NCI-H1048 (cell line): ENCODE measurements at places on chromosomes 2 and 18.

DNA sequence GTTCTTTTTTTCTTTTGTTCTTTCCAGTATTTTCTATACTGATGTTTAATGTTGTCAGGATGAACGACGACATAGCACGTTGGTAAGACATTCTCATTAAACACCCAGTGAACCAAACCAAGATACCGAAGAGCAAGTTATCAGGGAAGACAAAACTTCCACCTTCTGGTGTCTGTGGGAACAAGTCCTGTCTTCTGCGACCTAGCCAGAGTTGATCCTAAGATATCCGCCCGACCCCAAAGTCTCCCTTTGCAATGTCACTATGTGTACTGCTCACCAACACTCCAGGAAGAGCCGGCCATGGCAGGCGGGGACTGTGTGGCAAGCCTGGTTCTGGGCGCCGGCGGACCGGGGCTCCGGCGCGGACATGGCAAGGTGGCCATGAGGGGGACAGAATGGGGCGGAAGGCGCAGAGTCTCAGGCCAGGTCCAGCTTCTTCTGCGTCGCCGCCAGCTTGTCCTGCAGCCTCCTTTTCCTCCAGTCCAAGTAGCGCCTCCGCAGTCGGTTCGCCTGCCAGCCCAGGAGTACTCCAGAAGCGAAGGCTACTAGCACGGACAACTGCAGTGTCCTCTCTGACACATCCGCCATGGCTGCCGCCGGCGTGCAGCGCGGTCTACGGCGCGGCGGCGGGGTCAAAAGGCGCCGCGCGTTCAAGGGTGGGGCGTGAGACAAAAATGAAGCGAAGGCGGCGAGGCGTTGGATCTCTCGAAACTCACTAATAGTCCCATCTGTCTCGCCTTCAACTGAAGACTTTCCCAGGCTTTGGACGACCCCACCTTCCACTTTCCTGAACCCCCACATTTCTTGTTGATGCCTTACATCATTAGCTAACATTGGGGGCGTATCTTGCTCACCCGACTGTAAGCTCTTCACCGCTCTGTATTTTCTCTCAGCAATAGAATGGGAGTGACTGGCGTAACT lies at the start of gene MTLN:
Gene MTLN (minus strand): TSS at position 610 of the 921 bp plus-strand sequence. CDS start 22 bp downstream, at position 588.
- peak; percentile 16 for DNase-seq

DNA sequence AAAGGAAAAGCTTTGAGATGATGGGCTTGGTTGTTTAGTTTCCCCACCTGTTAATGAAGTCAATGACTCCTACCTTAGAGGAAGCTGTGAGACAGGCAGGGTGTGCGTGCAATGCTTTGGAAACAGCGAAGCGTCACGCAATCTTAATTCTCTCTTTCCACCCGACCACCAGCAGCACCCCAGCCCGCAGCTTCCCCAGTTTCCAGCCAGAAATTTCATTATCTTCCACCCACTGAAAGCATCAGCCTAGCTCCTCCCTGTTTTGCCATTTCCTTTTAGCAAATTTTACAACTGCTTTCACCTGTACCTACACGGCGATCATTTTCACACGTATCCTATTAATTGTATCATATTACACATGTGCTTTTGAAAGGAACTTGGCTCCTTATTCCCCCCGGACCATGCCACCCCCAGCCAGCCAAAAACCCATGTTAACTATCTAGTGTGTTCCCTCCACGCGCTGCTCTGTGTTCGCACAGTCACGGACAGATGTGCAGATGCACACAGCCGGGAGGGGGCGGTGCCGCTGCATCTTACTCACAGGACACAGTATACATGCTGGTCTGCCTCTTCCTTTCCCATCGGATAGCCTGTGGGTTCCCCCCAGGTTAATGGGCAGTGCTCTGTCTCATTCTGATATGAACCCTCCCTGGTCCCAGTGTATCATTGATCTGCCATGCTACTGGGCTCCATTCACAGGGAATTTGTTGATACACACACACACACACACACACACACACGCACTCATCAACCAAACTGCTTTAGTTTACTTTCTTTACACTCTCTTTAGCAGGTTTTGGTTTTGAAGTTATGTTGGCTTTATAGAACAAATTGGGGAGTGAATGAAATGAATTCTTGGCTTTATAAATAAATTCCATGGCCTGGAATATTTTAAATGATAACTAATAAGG lies 22.4 kb downstream of the CYP27C1 start:
- no peak for DNase-seq

DNA sequence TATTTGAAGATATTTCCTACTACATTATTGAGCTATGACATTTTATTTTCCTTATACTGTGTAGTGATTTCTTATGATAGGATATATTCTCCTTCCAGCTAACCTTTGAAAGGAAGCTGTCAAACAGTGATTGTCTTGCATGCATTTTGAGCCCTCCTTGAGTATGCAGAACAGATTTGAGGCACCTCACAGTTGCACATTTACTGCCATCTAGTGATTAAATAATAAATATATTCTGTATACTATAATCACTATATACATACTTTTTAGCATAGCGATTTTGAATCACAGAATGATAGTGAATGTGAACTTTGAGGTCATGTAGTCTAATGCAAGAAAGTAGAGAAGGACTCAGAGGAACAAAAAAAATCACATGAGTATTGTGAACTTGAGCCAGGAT lies 268.4 kb upstream of the CDH19 start:
- DNase-seq: no peak

DNA sequence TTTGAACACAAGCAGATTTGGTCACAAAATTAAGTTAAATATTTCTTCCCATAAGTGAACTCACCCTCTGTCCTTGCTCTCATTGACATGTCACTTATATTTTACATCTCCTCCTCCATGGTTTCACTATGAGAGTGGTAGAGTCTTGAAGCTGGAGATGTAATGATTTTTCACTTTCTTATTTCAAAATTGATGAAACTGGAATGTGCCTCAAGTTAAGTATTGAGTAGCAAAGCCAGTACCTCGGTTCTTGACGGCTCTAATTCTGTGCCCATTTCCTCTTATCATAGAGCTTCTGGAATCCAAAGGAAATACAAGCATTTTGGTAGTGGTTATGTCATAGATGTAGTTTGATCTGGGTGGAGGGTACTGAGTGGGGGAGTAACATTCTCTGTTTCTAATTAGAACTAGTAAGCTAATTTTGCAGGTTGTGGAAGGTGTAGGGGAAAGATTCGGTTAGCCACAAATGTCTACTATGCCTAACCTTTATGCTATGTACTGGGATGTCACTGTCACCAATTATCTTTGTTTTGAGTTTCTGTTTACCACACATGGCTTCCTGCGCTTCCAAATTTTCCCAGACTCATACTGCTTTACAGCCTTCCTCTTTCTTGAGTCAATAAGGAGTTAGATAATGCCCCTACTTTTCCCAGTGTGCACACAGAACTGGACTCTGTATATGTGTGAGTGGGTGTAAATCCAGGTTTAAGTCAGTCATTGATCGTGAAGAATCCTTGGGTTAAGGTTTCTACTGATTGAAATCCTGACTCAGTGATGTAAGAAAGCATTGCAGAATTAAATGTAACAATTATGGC lies 96.8 kb downstream of the DIS3L2 start:
- no peak for DNase-seq

DNA sequence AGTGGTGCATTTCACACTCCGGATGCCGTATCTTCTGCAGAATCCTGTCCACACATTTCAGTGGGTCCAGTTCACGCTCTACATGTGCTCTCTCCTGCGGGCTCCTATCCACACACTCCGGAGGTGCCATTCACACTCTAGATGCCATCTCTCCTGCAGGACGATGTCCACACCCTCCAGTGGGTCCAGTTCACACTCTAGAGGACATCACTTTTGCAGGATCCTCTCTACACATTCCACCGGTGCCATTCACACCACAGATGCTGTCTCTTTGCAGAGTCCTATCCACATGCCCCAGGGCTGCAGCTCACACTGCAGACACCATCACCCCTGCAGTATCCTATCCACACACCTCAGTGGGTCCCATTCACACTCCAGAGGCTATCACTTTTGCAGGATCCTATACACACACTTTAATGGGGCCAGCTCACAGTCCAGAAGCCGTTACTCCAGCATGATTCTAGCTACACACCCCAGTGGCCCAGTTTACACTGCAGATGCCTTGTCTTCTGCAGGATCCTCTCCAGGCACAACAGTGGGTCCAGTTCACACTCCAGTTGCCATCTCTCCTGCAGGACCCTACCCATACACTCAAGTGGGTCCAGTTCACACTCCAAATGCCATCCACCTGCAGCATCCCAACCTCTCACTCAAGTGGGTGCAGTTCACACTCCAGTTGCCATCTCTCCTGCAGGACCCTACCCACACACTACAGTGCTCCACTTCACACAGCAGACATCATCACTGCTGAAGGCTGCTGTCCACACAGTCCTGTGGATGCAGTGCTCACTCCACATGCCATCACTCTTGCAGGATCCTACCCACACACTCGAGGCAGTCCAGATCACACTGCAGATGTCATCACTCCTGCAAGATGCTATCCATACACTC lies 2.1 kb upstream of the PXDN start:
- DNase-seq: no peak

GRCh38 chr2:151297882-151298281 lies 8.4 kb upstream of the NMI start:
- DNase-seq: no peak

DNA sequence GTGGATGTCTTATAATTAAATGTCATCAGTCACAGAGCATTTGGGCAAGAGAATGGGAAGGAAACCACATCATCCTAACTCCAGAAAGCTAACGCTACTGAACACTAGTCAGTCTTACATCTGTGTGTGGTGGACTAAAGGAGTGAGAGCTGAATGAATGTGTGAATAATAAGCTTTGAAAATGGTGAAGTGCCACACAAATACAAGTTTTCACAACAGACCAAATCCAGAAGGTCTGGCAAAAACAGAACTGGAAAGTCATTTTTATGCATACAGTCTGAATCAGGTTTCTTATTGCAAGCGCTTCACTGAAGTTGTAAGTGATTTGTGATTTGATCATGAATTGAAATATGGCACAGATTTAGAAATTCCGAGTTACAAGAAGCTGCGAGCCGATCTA lies 175.7 kb downstream of the ZNF516 start:
- DNase-seq: no peak

GRCh38 chr18:40630496-40630895 lies 1324.5 kb upstream of the PIK3C3 start:
- no peak for DNase-seq

- no peak for DNase-seq
These were observed 7.4 kb downstream of the NAB1 start for GRCh38 chr2:190656301-190656700.

DNA sequence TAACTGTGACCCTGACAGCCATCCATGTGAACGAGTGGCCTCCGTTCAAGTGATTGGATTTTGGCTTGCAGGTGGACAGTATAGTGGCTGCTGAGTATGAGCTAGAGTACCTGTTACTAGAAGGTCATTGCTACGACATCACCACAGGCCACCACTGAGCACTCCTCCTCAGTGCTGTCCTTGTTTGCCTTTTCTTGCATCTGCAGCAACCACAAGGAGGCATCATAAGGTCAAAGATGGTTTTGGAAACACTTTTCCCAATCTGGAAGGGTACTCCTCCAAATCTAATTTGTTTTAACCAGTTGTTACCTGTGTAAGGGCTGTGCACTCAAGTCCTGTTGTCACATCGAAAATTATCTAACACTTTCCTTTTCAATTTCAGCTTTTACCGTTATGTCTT lies 81.2 kb downstream of the UGGT1 start:
- no peak for DNase-seq

GRCh38 chr2:24785671-24786321 lies 7.4 kb downstream of the PTRHD1 start:
- no peak for DNase-seq
